ENCODE measurements at places on chromosomes 16 and 17.

- no peak for DNase-seq
Measured at GRCh38 chr16:65178151-65178550, 56.3 kb upstream of the CDH11 start.

DNA sequence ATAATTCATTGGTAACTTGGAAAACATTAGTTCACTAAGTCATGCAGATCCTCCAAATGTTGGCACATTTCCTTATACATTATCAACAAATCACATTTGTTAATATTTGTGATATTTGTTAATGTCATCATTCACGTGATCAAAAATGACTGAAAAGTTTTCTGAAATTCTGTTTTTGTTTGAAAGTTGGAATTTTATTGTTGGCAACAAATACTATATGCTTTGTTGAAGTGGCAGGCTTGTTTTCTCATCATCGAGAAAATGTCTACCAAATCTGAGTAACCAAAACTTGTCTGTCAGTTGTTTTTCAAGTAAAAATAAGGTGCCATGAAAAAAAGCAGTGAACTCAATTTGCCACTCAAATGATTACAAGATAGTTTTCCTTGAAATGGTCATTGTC lies 62.8 kb downstream of the NACA2 start:
- DNase-seq, result no peak

GRCh38 chr16:49189286-49189685 lies 92.4 kb downstream of the CBLN1 start:
- DNase-seq, result no peak

GRCh38 chr16:54801057-54801844 lies 129.4 kb upstream of the IRX5 start:
- no peak for DNase-seq

- no peak for DNase-seq
Measured at GRCh38 chr17:41588126-41588810, 1.6 kb upstream of the KRT14 start.

DNA sequence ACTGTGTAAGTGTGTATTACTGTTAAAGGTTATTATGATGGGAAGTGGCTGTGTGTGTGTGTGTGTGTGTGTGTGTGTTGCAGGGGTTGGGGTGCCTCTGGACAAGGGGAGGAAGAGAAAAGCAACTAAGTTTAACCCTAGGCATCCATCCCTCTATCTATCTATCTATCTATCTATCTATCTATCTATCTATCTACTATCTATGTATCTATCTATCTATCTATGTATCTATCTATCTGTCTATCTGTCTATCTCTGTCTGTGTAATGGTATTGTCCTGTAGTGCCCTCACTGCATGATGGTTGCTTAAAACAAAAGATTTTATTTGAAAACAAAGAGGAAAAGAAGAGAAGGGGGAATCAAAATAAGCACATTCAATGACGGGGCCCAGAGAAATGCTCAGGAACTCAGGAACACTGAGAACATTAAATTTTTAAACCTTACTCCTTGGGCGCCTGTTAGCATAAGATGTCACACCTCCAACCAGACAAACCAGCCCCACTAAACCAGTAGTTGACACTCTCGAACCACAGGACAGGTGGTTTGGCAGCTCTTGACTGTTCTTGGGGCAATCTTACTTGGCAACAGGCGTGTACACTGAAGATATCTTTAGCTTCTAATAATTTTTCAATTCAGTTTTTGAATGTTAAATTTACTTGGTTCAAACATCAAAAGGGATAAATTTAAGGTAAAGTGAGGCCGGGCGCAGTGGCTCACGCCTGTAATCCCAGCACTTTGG lies 5.1 kb upstream of the RPL26 start:
- DNase-seq, result no peak

GRCh38 chr17:39782980-39783379 lies 45.2 kb downstream of the GRB7 start:
- DNase-seq, result no peak

DNA sequence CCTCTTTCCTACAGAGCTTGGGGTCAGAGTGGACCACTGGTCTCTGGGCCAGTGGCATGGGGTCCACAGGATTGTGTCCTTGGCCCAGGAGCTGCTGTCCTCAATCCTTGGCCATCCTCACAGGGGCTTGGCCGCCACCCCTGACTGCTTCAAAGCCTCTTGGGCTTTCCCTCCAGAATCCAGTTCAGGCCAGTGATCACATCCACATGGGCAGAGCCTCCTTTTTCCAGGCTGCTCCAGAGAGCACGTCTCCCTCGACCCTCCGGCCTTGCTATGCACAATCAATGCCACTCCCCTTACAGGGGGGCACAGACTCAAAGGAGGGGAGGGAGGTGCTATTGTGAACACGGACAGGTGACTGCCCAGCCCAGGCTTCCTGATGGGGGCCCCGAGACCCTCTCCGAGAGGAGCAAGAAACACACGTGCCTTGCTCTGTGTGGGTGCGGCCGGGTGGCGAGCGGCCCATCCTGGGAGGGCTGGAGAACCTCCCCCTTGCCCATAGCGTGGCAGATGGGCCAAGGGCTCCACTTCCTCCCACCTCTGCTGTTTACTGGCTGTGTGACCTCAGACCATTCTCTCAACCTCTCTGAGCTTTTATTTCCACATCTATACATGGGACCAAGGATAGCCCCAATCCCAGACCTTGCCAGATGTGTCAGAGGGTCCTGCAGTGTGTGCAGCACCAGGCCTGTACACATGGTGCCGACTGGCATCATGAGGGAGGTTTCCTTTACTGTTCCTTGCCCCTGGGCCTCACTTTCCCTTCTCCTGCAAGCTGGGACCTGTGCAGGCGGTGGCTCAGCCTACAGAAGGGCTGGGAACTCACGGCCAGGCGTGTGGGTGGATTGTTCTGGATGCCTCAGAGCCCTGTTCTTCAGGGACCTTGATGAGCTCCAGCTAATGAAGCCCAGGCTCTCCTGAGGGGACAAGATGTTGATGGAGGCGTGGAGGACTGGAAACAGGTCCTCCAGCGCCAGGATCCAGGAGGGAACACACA lies 229.0 kb upstream of the GSE1 start:
- DNase-seq, result no peak

GRCh38 chr16:87541872-87542234 lies 49.0 kb upstream of the ZCCHC14 start:
- no peak for DNase-seq

DNA sequence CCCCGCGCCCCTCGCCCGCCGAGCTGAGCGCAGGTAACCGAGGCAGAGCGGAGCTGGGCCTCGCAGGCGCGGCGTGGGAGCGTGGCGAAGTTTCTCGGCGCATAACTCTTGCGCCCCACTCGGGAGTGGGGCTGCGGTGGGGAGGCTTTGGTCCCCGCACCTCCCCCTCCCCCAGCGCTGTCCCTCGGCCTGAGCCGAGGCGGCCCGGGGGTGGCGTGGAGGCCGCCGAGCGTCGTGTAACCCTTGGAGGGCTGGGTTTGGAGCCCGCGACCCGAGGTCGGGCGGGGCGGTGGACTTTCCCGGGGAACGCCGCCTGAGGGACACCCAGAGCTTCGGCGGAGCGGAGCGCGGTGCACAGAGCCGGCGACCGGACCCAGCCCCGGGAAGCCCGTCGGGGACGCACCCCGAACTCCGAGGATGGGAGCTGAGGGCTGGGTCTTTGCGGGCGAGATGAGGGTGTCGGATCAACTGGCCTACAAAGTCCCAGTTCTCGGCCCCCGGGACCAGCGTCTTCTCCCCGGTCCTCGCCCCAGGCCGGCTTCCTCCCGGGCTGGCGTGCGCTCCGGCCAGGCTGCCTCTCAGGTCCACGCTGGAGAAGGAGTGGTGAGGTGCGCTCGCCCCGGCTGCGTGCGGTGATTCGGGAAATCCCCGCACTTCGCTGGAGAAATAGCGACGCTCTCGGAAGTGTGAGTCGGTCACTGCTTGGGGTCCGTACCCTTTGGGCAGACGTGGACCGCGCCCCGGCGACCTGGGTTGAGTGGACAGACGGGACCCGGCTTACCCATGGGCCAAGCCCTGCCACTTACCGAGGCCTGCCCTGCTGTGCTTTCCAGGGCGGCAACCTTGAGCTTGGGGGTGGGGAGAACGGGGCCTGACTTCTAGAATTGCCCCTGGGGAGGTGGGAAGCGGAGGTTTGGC lies 168.4 kb downstream of the RAB11FIP4 start:
- no peak for DNase-seq

GRCh38 chr17:82267575-82268379 lies 5.7 kb downstream of the CSNK1D start:
- DNase-seq, result peak; percentile 50

- DNase-seq, result no peak
Measured at GRCh38 chr16:64162613-64163375, 959.1 kb downstream of the CDH11 start.

GRCh38 chr17:68562736-68563135 lies 38.4 kb downstream of the FAM20A start:
- DNase-seq, result no peak

DNA sequence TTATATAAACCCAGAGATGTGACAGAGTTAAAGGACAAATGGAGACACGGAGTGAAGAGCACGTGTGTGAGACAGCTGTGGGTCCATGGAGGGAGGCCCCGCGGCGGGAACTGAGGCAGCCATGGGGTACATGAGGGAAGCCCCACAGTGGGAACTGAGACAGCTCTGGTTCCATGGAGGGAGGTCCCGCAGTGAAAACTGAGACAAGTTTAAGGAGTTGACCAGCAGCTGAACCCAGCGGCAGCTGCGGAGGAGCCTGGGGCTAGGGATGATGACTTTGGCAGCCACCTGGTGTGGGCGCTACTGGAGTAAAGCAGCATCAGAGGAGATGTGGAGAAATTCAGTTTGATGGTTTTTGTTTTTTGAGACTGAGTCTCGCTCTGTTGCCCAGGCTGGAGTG lies 185.1 kb downstream of the RPTOR start:
- DNase-seq, result no peak

GRCh38 chr17:30232015-30232823 lies 3.3 kb downstream of the SLC6A4 start:
- no peak for DNase-seq

DNA sequence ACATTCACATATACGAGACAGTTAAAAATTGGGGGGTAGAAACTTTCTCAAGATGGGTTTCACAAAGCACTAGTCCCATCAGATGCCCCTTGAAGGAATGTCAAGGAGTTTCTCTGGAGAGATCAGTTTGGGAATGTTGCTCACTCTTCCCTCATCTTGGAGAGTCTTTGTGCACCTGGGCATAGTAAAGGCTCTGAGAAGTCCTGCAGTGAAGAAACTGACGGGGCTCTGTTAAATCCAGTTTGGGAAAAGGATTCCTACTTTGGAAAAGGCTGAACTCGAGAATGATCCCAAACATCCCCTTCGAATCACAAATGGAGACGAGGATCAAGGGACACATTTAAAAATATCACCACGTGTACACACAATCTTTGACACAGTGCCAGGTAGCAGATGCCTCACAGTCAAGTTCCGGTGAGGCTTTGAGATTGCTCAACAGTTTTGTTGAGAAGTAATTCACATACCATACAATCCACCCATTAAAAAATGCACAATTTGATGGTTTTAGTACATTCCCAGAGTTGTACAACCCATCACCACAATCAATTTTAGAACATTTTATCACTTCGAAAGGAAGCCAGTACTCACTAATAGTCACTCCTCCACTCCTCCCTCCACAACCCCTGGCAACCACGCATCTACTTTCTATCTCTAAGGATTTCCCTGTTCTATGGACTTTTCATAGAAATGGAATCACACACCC lies 203.4 kb upstream of the FOXF1 start:
- no peak for DNase-seq

DNA sequence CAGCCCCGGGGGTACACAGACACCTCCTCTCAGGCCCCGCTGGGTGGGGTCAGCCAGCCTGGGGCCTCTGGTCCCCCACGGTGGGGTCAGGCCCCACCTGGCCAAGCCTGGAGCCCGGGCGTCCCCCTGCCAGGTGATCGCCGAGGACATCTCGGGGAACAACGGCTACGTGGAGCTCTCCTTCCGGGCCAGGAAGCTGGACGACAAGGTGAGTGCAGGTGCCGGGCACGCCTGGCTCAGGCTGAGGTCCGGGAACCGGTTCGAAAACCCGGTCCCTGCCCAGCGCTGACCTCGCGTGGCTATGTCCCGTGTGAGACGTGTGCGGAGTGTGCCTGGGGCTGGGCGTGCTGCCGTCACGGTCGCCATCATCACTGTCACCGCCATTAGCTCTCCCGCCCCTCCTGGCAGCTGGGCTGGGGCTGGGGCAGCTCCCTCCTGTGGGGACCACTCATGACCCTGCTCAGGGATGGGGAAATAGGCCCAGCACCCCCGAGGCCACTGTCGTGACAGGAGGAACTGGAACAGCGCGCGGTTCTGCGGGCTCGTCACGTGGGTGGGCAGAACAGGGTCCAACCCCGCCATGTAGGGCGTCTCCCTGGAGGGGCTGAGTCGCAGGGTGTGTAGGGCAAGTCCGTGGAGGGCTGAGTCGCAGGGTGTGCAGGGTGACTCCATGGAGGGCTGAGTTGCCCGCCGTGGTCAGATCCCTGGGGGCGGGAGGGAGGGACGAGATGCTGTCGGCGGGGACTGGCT lies 8.5 kb downstream of the CPNE7 start:
- no peak for DNase-seq

DNA sequence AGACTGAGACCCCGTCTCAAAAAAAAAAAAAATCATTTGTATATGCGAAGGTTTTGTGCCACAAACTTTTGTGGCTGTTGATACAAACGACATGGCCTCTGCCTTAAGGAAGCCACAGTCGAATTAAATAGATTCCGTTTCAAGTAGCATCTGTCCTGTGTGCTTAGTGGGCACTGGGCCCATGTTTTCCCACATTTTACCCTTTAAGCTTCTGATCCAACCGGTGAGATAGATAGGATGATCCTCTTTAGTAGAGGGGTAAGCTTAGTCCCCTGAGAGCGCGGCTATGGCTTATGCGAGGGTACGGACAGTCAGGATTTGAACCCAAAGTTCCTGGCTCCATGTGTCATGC lies 776 bp upstream of the TMEM219 start:
- no peak for DNase-seq

DNA sequence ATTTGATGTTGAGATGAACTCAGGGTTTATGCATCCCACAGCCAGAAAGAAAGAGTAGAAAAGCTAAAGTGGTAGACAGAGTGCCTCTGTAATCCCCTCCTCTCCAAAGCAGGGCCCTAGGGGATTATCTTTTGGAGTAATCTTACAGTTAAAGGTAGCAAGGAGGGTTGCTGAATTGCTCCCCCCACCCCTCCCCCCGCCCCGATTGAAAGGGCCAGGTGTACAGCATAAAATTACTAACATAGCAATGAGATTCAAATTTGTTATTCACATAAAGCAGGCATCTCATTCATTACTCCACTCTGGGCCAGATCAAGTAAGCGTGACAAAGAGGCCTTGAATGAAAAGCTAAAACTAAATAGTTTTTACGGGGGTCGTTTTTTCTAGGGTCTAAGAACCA lies 72.7 kb downstream of the STH start:
- DNase-seq, result no peak
